Left renal cortex interstitium (tissue), 4 donors: ENCODE measurements at places on chromosomes 3 and 15. TPM values are rescaled to one million over a fixed set of nuclear protein-coding genes. Genes with fewer than 3 reads are reported as not detected.
A peak's percentile ranks its signal among the peaks of the same experiment; 100 is the strongest.

DNA sequence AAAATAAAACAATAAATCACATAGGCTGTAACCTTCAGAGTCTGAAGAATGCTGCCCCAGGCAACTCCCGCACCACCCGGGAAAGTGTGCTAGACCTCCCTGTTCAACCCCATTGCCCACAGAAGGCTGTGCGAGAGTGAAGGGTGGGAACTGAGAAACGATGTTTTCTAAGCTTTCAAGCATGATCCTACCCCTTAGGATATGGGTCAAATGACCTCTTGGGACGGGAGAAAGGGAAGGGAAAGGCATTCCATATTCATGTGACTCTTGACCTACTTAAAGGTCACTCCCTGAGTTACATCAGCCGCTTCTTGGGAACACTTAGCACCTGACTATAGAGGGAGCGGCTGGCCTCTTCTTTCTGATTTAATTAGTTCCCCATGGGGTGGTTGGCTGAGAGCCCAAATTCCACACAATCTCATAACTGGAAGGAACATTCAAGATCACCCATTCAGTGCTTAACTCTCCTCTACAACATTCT is 114.7 kb upstream of the SLC24A5 start:
- peak; percentile 51 for DNase-seq

DNA sequence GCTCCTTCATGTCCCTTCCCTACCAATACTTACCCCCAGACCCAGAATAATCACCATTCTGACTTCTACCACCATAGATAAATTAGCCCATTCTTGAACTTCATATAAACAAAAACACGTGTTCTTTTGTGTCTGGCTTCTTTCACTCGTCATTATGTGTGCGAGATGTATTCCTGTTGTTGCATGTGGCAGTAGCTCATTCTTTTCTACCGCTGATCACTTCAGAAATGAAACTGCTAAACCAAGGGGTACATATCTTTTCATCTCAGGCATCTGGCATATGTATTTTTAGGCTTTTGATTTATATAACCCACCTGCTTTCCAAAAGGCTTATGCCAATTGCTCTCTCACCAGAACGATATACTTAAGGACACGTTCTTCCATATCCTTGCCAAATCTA is 13.8 kb upstream of the SCG3 start:
- DNase-seq: no peak

DNA sequence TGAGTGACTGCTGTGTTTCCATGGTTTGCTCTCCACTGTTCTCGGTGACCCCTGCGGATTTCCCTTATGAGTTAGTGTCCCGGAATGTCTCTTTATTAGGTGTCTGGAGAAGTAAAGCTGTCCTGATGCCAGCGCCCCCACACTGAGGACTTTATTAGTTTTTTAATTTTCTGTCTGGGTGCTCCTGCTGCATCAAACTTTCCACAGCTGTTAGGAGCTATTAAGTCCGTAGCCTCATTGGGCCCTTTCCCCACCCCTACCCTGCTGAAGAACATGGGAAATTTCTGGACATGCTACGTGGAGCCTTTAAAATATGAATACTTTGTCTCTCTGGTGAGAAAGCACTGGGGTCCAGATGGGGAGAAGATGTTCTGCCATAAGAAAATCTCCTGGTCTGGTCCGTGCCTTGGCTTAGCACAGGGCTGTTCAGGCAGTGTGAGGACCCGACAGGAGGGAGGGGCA is 161.7 kb upstream of the HES1 start:
- no peak for DNase-seq

DNA sequence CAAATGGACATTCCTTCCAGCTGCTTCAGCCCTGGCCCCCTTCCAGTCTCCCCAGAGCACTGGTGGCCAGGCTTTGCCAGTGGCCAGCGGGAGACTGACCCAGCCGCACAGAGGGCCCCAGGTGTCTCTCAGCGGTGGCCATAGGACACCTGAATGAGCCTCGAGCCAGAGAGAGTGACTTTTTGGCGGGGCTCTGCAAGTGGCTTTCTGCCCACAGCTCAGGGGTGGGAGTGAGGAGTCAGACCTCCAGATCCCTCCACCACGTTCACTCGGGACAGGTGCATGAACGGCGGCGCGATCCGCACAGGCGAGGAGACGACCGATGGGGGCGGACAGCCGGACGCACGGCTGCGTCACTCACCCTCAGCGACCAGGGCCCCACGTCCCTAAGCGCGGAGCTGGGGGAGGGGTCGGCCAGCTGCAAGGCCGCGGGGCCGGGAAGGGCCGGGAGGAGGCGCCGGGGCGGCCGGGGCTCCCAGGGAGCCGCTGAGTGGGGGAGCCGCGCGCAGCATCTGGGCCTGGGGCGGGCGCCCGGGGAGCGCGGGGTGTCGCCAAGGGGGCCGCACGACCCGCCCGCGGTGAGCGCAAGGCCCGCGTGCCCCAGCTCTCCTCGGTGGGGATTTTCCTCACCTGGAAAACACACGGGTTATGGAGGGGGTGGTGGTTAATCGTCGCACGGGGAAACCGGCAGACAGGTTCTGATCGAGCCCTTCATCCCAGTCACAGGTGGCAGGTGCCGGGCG is 57.1 kb downstream of the BDH1 start:
- no peak for DNase-seq

GRCh38 chr15:93360318-93360717 is 271.3 kb upstream of the RGMA start:
- DNase-seq: no peak

GRCh38 chr3:111519178-111519855 is 22.7 kb upstream of the CD96 start:
- no peak for DNase-seq

The TMEM202 gene
- not detected for polyA plus RNA-seq

The MUC13 gene
- polyA plus RNA-seq: not detected

- peak; percentile 35 for DNase-seq
These were observed 407.3 kb upstream of the ONECUT1 start for GRCh38 chr15:53197426-53197839.

GRCh38 chr3:18883571-18883970 is 264.7 kb upstream of the KCNH8 start:
- no peak for DNase-seq

- no peak for DNase-seq
These were observed 70.1 kb downstream of the AAGAB start for GRCh38 chr15:67184208-67184925.

- DNase-seq: no peak
These were observed 657.0 kb upstream of the NAALADL2 start for GRCh38 chr3:174202116-174202515.

The CYP19A1 gene
- not detected for polyA plus RNA-seq

- DNase-seq: no peak
These were observed 104.7 kb downstream of the IQSEC1 start for GRCh38 chr3:12968541-12968940.

The C3orf70 gene
- 8.0 TPM for polyA plus RNA-seq

The LMAN1L gene
- not detected for polyA plus RNA-seq

The PTH1R gene
- 181 TPM for polyA plus RNA-seq

The EIF4E3 gene
- 10.4 TPM for polyA plus RNA-seq

GRCh38 chr3:53844262-53845102 is 1.7 kb downstream of the CHDH start:
- no peak for DNase-seq

DNA sequence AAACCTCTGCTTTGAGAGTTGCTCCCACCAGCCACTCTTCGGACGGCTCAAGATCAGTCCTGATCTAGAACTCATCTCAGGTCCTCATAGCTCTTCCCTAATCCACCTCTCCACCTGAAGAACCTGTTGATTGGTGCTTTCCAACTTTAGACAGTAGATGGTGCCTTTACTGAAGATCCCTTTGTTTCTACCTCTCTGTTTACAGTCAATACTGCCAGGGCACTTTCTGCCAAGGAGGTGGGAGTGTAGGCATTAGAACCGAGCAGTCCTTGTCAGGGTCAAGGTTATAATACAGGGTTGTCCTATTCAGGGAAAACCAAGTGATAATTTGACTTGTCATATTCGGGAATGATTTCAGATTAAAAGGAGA is 1.2 kb downstream of the CGNL1 start:
- no peak for DNase-seq

- DNase-seq: no peak
These were observed 156.1 kb upstream of the ANKRD28 start for GRCh38 chr3:15953841-15954240.

- DNase-seq: no peak
These were observed 10.0 kb downstream of the SNTN start for GRCh38 chr3:63662500-63662899.

The HMG20A gene
- 69.7 TPM for polyA plus RNA-seq

- DNase-seq: no peak
These were observed 17.7 kb downstream of the CPN2 start for GRCh38 chr3:194333212-194333980.

- DNase-seq: no peak
These were observed 4.4 kb upstream of the PTPN23 start for GRCh38 chr3:47376393-47376792.

The CHRFAM7A gene
- polyA plus RNA-seq: 1.3 TPM

DNA sequence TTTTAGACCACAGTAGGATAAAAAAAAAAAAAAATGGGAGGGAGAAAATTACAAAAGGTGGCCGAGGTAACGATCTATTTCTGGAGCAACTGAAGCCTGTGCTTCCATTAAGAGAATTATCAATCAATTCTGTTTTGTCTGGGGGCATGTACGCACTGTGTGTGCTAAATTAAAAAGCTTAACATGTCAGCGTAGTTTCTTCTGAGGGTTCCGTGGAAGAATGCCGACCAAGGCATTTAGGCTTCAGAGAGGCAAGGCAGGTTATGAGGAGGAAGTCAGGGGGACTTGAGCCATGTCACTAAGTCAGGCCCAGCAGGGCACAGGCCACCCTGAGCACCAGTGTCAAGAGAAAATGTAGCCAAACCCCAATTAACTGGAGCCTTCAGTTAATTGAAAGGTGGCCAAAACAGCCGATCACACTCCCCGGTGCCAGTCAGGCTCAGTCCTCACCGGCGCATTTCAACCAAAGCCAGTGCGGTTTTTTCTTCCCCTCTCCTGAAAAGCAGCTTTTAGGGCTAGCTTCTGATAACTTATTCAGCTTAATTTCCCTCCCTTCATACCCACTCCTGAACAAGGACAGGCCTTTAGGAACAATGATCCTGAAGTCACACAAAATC is 113.9 kb downstream of the MEGF11 start:
- no peak for DNase-seq

DNA sequence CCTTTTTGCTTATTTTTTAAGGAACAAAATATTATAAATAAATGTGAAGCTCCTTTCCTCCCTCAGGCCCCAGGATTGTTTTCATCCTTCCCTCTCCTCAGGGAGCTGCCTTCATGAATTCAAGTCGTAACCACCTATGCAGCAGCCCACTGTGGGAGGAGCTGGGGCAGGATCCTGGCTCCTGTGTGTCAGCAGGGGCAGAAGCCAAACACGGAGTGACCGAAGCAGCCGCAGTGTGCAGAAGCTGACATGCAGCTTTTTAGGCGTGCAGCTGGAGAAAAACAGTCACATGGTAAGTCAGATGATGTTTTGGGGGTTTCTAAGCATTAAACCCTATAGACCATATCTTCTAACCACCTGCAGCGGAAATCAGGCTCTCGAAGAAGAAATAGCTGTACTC is 231.3 kb downstream of the OCA2 start:
- no peak for DNase-seq

DNA sequence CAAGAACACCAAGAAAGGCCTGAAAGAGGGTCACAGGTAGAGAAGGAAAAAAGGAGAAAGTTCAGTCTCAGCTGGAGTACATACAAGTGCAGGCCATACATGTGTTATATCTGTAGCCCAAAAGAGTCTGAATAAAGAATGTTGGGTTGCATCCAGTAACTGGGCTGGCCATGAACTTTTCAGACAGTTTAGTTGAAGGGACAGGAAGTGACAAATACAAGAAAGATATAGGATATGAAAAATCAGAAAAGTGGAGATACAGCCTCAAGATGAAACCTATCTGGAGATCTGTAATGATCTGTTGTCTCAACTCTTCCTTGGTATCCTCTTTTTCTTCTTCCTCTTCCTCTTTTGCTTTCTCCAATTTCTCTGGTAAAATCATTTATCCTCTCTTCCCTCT is 671.7 kb downstream of the MECOM start:
- no peak for DNase-seq

The IL17RD gene
- 55.6 TPM for polyA plus RNA-seq

The STRIT1 gene
- 0.93 TPM for polyA plus RNA-seq

DNA sequence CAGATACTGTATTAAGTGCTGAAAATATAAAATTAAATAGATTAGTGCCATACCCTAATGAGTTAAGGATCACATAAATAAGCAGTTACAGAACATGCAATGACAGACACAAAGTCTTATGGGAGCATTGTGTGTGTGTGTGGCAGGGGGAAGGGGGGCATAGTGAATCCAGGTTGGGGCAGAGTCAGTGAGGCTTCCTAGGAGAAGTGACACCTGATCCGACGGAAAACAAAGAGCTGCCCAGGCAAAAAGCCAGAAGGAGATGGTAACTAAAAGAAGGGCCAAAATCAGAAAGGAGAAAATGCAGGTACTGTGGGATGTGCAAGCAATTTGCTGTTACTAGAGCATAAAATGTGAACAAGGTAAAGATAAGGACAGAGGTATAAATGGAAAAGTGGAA is 80.1 kb upstream of the CHRM5 start:
- DNase-seq: no peak

DNA sequence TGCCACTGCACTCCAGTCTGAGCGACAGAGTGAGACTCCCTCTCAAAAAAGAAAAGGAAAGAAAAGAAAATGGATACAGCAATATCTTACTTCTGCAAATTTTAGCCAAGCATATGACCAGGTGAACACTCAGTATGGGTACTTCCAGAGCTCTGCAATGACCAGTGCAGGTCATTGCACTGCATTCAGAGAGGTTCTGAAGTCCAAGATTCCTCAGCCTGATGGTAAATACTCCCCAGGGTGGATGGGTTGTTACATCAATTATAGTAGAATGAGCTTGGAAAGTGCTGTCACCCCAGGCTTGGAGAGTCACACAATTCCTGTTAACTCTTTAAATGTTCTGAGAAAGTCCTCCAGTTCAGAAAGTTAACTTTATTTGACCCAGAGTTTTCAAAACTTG is 103.7 kb downstream of the RPLP1 start:
- DNase-seq: no peak

GRCh38 chr3:179068779-179069530 is 2.7 kb downstream of the ZMAT3 start:
- no peak for DNase-seq

The LTK gene
- polyA plus RNA-seq: 1.3 TPM
